ENCODE measurements at places on chromosomes 7 and 10.

DNA sequence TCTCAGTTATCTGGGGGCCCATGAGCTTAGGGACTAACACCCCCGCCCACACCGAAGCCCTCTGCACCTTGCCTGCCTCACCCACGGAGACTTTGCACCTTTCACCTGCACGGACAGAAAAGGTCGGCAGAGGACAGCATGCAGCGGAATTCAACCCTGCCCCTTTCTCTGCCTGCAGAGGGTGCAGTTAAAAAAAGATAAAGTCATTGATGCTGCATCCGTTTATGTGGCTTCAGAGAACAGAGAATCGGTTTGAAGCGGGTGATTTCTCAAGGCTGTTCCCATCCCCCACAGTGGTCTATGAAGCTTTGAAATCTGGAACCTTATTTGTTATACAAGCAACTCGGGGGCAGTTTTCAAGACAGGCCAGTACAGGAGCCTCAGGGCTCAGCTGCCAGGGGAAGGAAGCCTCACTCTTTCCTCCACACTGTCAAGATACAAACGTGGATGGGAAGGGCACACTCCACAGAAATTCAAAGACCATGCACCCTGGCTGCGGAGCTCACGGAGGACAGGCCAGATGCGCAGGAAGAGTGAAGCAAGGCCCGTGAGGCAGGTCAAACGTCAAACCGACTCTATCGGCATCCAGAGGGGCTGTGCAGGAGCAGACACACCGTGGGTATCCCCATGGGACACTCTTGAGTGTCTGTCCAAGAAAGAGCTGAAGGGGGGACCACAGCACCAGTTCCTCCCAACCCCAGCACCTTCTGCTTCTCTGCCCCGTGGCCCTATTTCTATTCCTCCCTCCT, 66.3 kb downstream of the INSIG1 start:
- no peak for DNase-seq

GRCh38 chr7:103009466-103010185, 65.0 kb downstream of the FBXL13 start:
- DNase-seq, result no peak

- DNase-seq, result no peak
These were observed 335.3 kb downstream of the NRG3 start for GRCh38 chr10:82210331-82210730.

GRCh38 chr10:63491588-63492316, 26.0 kb upstream of the JMJD1C start:
- DNase-seq, result peak; percentile 43

GRCh38 chr7:84744385-84744784, 442.5 kb downstream of the SEMA3D start:
- DNase-seq, result no peak

GRCh38 chr7:4774658-4775249, 669 bp upstream of the AP5Z1 start:
- DNase-seq, result no peak

- DNase-seq, result no peak
These were observed 149.7 kb upstream of the SLC25A13 start for GRCh38 chr7:96471606-96472005.

- peak; percentile 66 for DNase-seq
These were observed 4.9 kb downstream of the GCK start for GRCh38 chr7:44184206-44184872.

DNA sequence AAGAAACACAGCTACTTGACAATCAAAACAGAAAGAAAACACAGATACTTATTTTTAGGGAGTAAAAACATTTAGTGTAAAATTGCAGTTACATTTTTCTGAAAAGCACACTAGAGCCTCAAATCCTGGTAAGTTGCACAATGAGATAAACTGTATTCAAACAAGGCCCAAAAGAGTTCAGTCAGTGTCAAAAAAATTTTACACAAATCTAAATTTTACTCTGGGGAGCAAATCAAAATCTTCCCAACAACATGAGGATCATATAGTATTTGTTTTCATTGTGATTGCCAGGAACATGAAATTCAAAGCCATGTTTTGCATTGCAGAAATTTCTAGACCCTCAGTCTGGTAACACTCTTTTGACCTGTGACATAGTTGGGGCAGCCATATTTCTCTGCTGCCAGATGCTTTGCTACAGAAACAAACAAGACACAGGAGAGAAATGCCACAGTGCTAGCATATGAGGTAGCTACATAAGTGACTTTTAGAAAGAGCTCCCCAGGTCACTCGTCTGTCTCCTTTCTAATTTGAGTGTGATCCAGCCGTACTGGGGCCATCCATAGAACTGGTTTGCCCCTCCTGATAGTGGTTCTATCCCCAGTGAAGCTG, 49.6 kb downstream of the PDE1C start:
- DNase-seq, result no peak

DNA sequence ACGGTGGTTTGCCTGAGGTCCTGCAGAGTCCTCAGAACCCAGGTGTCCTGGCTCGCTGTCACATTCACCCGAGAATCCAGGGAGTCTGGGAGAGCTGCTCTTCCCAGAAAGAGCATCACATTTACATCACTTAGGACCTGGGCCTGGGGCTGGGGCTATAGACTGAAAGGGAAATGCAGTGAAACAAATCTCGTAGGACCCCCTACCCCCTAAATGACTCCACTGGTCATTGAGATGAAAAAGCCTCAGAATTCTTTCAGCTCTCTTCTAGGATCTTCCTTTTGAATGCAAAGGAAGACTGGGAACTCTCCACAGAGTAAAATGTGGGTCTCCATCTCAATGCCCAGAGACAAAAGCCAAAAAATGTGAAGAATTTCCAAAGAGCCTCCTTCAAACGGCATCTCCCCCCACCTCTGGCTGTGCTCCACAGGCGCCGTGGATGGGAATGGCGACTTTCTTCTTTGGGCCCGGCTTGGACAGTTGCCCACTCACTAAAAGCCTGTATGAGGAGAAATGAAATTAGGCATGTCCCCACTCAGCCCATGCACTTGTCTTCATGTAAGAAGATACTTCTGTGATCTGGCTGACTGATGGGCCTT, 49.0 kb upstream of the PODXL start:
- DNase-seq, result peak; percentile 63

DNA sequence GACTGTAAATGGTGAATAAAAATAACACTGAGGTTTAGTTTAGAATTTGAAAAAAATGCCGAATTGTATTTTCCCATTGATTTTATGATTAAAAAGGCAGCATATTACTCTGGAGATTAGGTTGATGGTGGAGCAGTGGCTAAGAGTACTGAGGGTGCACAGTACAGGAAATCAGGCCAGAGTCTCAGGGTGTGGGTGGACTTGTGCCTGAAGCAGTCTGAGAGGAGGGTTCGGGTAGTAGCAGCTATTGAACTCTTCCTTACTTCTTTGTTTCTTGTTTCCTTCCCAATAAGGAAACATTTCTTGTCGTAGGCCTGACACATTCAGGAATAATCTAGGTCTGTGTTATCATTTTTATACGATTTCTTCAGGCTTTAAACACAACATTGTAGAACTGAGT, 319.0 kb upstream of the MBL2 start:
- no peak for DNase-seq

DNA sequence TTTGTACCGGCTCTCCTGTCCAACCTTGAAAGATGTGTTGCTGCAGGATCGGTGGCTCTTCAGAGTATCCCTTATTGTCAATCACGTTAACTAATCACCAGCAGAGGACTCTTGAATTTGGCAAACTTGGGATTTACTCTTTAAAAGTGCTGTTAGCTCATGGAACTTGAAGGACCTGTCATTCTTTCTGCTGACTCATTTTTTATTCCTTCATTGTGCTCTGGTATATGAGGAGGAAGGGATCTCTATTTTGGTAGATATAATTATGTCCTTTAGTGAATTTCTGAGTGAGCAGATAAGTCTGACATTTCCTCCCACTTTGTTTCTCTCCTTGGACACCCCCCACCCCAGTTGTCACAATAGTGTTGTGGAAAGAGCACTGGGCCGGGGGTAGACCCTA, 175.1 kb upstream of the HDAC9 start:
- DNase-seq, result no peak

- no peak for DNase-seq
These were observed 4.9 kb downstream of the MEOX2 start for GRCh38 chr7:15681631-15682030.

- no peak for DNase-seq
These were observed 69.0 kb downstream of the CFAP46 start for GRCh38 chr10:132873395-132873794.

GRCh38 chr7:48106906-48107659, 18.0 kb downstream of the UPP1 start:
- no peak for DNase-seq

DNA sequence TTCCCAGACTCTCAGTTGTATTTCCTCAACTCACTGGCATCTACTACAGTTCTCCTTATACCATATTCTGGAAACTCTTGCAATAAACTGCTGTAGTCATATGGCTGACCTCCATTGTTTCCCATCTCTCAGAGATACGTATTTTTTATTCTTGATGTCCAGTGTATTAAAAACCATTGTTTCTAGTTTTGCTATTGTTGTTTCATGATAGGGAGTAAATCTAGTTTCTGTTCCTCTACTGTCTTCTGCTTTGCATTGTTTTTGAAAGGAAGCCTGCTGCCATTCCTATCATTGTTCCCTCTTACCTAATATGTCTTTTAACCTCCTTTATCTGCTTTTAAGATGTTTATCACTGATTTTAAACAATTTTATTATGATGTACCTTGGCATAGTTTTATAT, 255.0 kb downstream of the ADK start:
- no peak for DNase-seq

DNA sequence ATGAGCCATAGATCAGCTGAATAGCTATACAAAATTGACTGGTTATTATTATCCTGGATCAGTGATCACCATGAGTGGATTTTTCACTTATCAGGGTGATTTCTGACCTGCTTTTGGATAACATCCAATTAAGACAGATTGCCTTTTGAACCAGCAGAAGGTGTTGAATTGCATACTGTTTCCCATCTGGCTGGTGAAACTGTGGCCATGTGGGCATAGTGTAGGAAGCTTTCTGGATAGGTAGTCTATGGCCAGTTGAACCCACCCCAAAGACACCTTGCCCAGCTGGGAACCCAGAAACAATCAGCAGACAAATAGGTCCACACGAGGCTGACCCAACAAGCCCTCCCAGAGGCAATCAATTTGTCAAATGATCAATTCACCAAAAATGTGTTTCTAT, 29.3 kb downstream of the DNAJC12 start:
- DNase-seq, result no peak

DNA sequence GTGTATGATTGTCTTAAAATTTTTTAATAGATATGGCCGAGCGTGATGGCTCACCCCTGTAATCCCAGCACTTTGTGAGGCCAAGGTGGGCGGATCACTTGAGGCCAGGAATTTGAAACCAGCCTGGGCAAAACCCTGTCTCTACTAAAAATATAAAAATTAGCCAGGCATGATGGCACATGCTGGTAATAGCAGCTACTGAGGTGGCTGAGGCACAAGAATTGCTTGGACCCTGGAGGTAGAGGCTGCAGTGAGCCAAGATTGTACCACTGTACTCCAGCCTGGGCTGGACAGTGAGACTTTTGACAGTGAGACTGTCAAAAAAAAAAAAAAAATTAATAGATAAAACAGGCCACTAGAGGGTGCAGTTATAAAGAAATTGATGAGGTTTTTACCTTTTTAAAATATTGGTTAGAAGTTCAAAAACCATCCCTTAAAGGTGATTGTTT, 20.5 kb downstream of the NOM1 start:
- peak; percentile 26 for DNase-seq

DNA sequence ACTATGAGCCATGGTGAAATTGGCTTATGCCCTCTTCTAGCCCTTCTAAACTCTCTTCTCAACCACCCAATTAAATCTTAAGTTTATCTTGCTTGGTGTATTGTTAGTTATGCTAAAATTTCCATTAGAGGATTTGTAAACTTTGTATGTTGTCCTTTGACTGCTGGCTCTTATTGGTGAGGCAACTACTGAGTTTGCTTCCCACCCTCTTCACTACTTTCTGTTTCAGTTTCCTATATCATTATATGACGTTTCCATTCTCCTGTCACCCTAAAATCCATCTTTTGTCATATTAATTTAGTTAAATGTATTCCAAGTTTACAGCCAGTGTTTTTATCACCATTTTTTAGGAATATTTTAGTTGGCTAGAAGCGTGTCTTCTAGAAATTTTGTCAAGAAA, 80.9 kb upstream of the VWC2 start:
- DNase-seq, result no peak

- DNase-seq, result no peak
These were observed 62.7 kb downstream of the LRRC4 start for GRCh38 chr7:127968547-127968946.

All from eye (tissue), 1 donor.